Activated CD4-positive, alpha-beta memory T cell treated with anti-CD3 and anti-CD28 coated beads for 36 hours (primary cell): ENCODE measurements at places on chromosomes 6 and 20.

DNA sequence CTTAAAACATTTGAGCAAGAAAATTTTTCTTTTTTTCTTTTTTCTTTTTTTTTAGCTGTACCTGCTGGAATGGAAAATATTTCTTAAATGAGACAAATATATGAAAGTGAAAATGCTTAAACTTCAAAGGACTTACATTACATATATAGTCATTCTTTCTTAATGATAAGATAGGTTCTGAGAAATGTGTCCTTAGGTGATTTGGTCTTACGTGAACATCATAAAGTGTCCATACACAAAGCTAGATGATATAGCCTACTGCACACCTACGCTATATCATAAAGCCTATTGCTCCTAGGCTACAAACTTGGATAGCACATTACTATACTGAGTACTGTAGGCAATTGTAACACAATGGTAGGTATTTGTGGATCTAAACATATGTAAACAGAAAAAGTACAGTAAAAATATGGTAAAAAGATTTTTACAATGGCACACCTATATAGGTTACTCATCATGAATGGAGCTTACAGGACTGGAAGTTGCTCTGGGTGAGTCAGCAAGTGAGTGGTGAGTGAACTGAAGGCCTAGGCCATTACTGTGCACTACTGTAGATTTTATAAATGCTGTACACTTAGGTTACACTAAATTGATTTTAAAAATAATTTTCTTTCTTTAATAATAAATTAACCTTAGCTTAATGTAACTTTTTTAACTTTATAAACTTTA lies 54.6 kb downstream of the RPP21 start:
- no peak overlapping the region for H3K4me3 ChIP-seq
- no peaks in the 10 kb centered on the region for H3K36me3 ChIP-seq
- no peak overlapping the region for H3K27ac ChIP-seq

GRCh38 chr6:15498640-15499039 lies 164.2 kb downstream of the DTNBP1 start:
- H3K4me1 ChIP-seq, result no peaks in the 10 kb centered on the region
- H3K27me3 ChIP-seq, result no peaks in the 10 kb centered on the region
- no peak for DNase-seq
- no peak overlapping the region for H3K4me3 ChIP-seq
- H3K27ac ChIP-seq, result no peak overlapping the region

- H3K27me3 ChIP-seq, result peaks cover 8% of the 10 kb centered on the region
- no peak for DNase-seq
- no peak overlapping the region for H3K27ac ChIP-seq
- H3K4me3 ChIP-seq, result no peak overlapping the region
Measured at GRCh38 chr6:169847901-169848311, 96.5 kb downstream of the ERMARD start.

DNA sequence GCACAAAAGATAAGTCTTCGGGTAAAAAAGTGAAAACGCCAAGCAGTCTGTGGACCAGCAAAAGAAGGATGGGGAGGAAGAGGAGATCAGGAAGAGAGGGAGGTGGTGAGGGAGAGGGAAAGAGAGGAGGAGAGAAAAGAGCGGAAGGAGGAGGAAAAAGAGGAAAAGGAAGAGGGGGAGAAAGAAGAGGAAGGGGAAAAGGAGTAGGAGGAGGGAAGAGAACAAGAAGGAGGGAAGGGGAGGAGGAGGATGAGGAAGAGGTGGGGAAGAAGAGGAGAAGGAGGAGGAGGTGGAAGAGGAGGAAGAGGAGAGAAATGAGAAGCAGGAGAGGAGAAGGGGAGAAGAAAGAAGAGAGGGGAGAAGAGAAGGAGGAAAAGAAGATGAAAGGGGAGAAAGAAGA lies 6.5 kb downstream of the LY86 start:
- H3K4me1 ChIP-seq, result peaks cover 40% of the 10 kb centered on the region
- H3K27ac ChIP-seq, result no peak overlapping the region
- no peak for DNase-seq
- no peak overlapping the region for H3K4me3 ChIP-seq
- no peaks in the 10 kb centered on the region for H3K36me3 ChIP-seq

- DNase-seq, result no peak
- H3K36me3 ChIP-seq, result no peaks in the 10 kb centered on the region
- no peaks in the 10 kb centered on the region for H3K4me1 ChIP-seq
Measured at GRCh38 chr20:42419814-42420532, 769.7 kb downstream of the PTPRT start.
